ENCODE measurements at places on chromosomes 4 and X.

DNA sequence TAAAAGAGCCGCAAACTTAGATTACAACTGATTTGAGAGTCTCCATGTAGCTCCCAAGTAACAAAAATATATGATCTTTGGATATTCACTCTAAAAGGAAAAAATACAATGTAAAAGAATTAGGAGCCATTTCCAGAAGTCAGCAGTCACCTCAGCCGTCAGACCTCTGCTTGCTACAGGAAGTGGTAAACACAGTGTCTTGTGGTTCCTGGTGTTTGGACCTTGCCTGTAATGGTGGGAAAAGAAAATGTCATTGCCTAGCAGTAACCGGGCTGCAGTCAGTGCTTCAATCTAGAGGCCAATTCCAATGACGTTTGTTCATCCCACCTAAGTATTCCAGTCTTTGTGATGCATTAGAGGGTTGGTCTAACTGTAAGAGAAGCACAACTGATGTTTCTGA is 28.9 kb upstream of the SMIM31 start:
- DNase-seq = no peak

- no peak for DNase-seq
Observed at GRCh38 chr4:69888336-69888735, 28.4 kb upstream of the SULT1E1 start.

DNA sequence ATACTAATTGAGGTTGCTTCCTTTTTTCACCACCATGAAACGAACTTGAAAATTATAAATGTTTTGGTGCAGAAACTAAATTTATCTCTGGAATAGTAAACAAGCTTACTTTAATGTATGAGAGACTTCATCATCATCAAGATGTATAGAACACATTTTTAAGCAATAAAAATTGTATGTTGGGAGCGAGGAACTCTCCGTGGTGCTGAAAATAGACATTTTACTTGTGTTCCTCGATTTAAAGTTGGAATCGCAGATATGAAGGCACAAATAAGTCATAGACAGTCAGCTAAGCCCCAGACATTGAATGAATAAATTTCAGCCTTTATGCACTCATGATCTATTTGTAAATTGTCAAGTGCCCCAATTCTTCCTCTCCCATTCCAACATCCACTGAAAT is 310.7 kb downstream of the STK32B start:
- DNase-seq = no peak

DNA sequence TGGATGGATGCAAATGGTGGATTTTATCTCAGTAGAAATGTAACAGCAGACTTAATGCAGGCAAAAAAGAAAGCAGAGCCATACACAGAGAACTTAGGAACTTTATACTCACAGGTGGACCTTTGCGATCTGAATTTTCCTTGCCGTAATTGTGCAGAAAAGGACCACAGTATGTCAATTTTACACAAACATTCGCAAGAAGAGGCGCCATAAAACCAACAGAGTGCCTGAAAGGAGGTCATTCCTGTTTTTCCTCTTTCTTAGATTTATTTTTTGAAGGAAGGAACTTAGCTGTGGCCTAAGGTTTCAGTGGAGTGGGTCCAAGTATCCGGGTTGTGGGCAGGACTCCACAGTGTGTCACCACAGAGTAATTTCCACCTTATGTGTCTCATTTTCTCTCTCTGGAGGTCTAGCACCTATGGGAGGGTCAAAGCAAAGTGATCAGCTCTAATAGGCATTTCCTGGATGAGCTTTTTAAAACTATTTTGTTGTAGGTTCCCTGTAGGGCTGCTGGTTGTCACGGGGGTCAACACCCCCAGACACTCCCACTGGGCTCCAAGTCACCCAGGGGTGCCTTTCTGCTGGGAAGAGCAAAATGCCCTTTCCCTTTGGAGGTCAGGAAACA is 24.7 kb upstream of the PBDC1 start:
- DNase-seq = no peak

GRCh38 chr4:94826206-94826605 is 68.5 kb downstream of the BMPR1B start:
- no peak for DNase-seq

GRCh38 chrX:123835661-123836371 is 24.0 kb upstream of the XIAP start:
- no peak for DNase-seq

All from NCI-H187 (cell line).